ENCODE measurements at places on chromosomes 5 and 9. TPM values are rescaled to one million over a fixed set of nuclear protein-coding genes. Genes with fewer than 3 reads are reported as not detected.

DNA sequence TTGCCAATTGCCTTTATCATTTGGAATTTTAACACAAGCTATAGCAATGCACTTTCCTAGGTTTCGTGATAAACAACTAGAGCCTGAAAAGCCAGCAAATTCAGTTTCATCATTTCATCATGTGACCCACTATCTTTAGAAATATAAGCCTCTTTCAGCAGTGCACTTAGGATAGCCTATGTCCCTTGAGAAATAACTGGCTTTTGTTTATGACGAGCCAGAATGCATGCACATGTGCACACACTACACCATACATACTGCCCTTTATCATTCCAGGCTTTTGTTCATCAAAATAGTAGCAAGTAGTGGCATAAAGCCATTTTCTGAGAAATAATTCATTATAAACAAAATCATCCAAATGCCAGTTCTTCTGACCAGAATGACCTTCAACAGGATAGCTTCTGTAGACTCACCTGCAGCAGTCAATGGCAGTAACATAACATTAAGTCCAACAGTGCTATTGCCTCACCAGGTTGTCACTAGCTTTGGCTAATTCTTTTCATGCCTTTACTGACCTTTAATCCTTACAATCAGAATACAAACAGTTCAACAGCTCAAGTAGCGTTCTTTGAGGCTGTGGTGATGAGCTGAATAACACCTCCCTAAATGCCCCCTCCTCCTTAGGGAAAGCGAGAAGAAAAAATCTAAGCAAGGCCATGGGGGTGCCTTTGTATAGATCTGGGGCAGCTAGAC is 132.3 kb upstream of the SMARCA2 start:
- no peak for DNase-seq

- no peak for DNase-seq
Measured at GRCh38 chr5:56110646-56111403, 116.1 kb upstream of the IL6ST start.

DNA sequence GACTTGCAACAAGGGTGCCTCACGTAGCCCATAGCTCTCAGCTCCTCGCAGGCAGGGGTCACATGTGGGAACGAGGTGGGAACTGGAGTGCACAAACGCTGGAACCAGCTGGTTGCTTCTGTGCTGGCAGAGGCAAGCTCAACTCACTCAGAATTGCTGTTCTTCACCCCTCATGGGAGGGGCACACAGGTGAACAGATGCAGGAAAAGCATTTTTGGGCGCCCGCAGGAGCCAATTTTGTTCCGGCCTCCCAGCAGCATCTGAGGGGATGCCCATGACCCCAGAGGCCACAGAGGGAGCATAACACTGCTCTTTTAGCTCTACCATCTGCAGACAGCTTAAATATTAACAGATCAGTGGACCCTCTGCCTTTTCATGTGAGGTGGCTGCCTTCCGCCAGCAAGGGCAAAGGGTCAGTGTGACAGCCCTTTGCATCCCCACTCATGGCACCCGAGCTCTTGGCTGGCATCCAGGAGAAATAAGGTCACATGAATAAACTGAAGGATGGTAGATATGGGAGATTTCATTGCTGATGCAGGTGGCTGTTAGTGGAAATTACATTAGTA is 196.2 kb downstream of the SLCO4C1 start:
- no peak for DNase-seq

DNA sequence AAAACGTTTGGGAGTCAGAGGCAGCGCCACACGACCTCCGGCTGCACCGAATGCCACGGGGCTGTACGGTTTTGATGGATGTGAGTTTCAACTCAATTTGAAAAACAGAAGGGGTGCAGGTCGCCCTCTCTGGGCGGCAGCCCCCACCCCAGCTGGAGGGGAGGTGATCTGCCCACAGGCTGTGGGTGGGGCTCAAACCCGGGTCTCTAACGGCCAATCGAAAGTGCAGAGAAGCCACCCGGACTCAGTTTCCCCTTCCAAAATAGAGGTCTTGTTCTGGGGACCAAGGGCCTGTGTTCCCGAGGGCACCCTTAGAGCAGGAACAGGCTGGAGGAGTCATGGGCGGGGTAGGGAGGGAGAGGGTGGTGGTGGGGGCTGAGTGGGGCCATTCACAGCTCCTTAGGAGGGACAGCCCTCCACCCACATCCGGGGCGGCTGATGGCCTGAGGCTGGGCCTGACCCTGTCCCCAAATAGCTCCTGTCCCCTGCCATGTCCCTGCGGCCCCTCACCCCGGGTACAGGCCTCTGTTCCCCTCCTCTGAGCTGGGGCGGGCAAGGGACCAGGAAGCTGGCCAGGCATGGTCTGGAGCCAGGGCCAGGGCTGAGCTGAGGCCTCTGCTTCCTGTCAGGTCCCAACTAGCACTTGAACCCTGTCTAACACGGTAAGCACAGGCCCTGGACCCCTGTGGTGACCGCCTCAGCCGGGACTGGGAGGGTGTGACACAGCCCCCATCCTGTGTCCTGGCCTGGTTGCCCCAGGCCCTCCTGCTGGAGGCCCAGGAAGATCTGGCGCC is 22.6 kb upstream of the NOTCH1 start:
- DNase-seq, result no peak

DNA sequence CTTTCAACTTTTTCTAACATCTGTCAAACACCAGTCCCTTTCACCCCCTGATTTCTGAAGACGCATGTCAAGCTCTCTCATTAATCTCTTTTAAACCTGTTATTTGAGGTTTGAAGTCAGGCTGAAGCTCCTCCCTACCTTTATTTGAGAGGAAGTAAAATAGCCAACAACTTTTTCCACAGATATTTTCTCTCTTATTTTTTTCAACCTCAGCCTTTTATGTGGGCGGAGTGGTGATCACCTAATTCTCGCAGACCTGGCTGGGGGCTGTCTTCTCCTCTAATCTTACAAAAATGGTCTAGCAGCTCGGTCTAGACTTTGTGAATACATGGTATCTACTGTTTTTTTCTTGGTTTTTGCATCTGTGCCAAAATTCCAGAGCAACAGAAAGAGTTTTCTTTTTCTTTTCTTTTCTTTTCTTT is 395.7 kb upstream of the ACTBL2 start:
- DNase-seq, result no peak

DNA sequence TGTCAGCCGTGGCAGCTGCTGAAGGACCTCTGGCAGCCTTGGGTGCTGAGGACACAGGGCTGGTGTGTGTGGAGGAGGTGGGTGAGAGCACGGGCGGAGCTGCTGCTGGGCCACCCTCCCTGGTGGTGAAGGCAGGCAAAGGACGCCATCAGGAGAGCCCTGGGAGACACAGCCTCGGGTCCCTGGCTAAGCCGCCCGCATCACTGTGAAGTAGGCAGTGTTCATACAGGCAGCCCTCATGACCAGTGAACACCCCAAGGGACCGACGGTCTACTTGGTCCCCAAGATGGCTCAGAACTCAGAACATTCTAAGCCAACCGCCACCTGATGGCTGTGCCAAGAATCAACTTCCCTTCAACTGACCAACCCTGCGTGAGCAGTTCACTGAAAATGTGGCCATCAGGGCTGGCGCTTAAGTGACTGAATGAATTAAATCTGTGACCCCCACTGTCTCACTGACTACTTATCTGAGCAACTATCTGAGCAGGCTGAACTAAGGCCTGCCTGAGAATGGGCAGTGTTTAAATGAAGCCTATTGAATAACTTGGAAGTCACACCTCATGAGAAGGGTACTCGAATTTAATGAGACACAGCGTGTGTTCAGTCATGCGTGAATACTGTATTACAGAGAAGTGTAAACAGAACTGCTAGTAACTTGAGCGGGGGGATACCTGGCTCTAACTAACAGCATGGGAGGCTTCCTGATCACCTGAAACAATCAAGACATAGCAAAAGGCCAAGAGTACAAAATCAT is 54.7 kb upstream of the SIMC1 start:
- no peak for DNase-seq

- DNase-seq, result no peak
Measured at GRCh38 chr9:133779516-133780403, 41.6 kb upstream of the SARDH start.

DNA sequence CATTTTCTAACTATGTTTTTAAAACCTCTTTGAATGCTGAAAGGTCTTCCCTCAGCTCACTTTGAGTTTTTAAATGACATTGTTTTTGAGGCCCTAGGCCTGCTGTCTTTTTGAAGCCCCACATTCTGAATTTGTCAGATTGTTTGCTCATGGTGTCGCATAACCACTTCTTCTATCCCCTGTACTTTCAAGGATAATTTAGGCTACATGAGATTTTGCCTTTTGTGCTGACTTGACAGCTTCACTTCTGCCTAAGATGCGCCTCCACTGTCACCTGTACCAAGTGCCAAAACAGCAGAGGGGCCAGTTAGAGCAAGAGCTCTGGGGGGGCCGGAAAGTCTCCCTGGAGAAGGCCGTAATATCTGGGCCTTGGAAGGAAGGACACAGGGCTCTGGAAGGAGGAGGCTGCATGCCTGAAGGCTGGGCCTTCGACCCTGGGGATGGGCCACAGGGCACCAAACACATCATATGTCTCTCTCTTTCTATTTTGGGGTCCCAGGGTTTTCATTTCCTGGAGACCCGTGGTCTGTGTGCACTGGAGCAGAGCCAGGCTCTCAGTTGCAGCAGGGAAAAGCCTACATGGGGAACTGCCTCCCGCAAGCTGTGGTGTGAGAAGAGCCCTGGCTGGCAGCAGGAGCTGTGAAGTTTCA is 49.1 kb downstream of the NDST1 start:
- no peak for DNase-seq

- DNase-seq, result no peak
Measured at GRCh38 chr5:97923496-97923895, 740.4 kb upstream of the RIOK2 start.

- DNase-seq, result no peak
Measured at GRCh38 chr5:172779691-172780341, 8.8 kb upstream of the DUSP1 start.

- peak; percentile 9 for DNase-seq
Measured at GRCh38 chr9:112819635-112820496, 69.3 kb downstream of the SNX30 start.

- DNase-seq, result peak; percentile 80
Measured at GRCh38 chr9:124771867-124772679, 962 bp upstream of the NR6A1 start.

- peak; percentile 14 for DNase-seq
Measured at GRCh38 chr9:38432922-38433510, 8.8 kb upstream of the IGFBPL1 start.

DNA sequence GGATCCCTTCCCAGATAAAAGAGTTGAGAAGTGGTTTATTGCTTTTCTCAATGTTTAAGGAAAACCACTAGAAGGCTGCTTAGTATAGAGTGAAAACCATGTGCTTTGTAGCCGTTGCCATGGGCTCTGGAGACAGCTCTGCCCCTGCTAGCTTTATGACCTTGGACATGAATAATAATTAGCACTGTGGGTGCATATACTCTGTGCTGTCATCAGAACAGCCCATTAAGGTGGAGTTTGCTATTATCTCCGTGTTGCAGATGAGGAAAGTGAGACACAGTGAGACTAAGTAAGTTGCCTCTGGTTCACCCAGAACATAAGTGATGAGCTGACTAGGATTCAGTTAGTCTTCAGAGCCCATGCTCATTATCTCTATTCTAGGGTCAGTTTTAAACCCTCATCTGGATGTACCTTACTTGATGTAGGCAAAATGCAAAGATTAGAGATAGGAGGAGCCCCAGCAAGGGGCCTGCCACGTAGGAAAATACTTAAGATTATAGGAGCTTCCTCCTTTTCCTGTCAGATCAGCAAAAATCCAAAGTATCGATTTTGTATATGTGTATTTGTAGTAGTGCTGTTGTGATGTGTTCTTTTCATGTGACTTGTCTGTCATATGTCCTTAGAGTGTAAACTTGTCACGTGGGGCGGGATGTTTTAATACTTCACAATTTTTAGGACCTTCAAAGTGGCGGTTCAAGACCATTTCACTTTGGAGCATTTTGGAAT is 102.5 kb downstream of the TLE4 start:
- no peak for DNase-seq

- DNase-seq, result no peak
Measured at GRCh38 chr5:2695200-2695891, 56.1 kb downstream of the IRX2 start.

DNA sequence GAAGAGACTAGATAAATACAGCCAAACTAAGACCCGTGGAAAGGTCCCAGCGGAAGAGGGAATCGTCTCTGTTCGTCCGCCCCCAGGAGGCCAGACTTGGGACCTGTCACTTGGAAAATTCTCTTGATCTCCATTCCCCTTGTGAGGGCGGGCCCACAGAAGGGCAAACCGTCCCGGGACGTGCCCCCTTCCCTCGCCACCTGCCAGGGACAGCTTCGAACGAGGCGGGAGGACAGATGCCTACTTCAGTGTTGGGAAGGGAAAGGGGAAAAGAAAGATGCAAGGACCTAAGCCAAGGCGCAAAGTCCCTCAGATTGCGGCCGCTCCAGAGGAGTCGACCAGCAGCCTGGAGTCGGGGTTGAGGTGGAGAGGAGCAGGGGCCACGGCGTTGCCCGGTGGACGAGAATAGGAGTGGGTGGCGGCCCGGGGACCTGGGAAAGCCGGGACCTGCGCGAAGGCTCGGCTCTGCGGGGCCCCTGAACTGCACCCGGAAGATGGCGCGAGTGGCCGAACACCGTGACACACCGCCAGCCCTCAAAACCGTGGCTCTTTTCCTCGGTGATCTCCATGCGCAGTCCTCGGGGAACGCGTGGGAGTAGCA is 4.4 kb upstream of the EBF1 start:
- no peak for DNase-seq

DNA sequence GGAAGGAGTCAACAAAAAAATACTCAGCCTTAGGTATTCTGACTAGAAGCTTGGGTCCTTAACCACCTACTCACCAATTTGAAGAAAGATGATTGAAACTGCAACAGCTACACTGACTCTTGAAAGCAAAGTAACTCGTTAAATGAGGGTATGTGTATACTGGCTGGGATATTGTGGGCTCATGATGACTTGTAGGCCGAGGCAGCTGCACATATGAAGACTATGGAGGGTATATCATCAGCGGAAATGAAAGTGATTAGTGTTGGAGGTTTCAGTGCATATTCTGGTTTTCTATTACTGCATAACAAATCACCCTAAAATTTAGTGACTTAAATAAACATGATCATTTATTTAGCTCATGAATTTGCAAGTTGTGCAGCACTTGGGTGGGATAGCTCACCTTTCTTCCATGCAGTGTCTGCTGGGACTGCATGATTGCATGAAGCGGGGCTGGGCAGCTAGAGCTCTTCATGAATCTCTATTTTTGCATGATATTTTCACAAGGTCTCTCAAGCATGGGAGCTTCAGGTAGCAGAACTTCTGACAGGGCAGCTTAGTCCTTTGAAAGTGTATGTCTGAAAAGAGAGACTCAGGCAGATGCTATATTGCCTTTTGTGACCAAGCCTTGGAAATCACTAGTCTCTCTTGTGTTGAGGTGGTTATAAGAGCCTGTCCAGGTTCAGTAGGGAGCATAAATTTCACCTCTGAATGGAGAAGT is 96.1 kb upstream of the CDKN2B start:
- no peak for DNase-seq

PPP2R2B gene
- 4.1 TPM for total RNA-seq

LRRC19 gene
- total RNA-seq, result not detected

ZDHHC11B gene
- 3.0 TPM for total RNA-seq

SLC27A6 gene
- not detected for total RNA-seq

CNOT8 gene
- total RNA-seq, result 51.9 TPM

SLC24A2 gene
- 0.14 TPM for total RNA-seq

TERT gene
- total RNA-seq, result 5.6 TPM
